ENCODE measurements at places on chromosomes 3 and 15.

GRCh38 chr15:49320351-49320750, 102.7 kb upstream of the FGF7 start:
- DNase-seq = no peak

GRCh38 chr3:162400697-162401096, 904.1 kb downstream of the OTOL1 start:
- no peak for DNase-seq

- DNase-seq = no peak
Observed at GRCh38 chr3:128382221-128382807, 84.4 kb downstream of the DNAJB8 start.

DNA sequence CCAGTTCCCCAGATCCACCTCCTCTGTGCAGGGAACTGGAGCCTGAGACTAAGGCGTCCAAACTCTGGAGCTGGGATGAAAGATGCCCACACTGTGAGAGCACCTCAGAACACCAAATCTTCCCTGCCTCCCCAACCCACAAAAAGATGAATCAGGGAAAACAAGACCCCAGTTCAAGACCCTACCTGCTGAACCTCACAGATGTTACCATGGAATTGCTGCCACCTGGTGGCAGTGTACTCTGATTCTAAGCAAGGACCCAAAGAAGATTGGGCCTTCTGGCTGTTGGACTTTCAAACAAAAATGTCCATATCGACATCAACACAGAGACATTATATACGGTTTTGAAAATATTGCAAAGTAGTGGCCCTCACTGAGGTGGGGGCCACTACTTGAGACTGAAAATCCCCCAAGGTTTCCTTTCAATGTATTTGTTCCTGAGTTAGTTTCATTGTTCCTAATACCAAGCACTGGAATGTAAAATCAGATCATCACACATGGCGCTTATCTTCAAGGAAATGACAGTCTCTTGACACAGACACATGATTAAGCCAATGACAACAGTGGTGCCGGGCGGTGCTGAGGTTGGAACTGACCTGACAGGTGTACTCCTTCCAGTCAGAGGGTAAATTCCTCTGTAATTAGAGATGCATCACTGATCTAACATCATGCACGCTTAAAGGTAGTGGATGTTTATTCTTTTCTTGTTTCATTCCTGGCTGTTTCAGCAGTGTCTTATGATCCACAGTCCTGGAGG, 67.6 kb downstream of the SLC6A11 start:
- DNase-seq = no peak

- no peak for DNase-seq
Observed at GRCh38 chr3:31086148-31086547, 191.7 kb upstream of the GADL1 start.

DNA sequence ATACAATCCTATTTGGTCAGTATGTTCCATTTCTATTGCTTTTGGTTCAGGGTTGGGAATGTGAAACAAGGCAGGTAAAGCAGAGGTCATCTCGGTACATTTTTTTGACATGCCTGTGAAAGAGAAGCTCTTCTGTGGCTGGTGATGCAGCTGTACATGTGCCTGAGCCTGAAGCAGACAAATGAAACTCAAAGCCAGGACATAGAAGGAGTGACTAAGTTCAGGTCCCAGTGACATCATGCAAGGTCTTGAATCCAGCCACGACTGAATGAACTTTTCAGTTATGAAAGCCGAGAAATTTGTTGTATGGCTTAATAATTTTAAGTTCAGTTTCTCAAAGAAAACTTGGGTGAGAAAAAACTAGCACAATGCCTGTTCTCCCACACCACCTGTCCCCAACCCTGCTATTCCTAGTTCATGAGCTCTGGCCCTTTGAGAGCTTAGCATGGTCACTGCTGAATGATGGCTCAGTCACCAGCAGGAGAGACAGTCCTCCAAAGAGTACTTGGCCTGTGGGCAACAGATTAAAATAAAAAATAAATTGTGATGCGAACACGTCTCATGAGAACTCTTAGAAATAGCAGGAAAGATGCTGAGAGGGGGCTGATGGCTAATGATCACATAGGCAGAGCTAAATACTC, 600.2 kb upstream of the GRM7 start:
- no peak for DNase-seq

GRCh38 chr15:74221399-74222239, 14.5 kb upstream of the CCDC33 start:
- DNase-seq = no peak

DNA sequence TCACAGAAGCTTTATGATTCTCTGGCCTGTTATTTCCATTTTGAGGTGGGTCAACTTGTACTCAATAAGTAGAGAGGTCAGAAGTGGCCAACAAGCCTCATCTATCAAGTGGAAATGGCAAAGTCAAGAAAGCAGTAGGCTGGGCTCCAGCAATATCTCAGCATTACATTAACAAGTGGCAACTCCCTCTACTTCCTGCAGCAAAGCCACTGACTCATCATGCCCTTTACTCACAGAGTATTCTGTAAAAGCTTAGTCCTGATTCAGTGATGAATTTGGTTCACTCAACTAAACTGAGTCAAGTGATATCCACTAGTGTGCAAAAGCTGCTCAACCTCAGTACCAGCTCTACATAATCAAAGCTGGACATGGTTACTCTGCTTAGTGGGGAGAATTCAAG, 954.6 kb downstream of the EPHA3 start:
- DNase-seq = no peak

- DNase-seq = no peak
Observed at GRCh38 chr3:126199256-126199655, 18.9 kb upstream of the ALDH1L1 start.

- no peak for DNase-seq
Observed at GRCh38 chr15:65110676-65111292, 4.2 kb downstream of the UBAP1L start.

DNA sequence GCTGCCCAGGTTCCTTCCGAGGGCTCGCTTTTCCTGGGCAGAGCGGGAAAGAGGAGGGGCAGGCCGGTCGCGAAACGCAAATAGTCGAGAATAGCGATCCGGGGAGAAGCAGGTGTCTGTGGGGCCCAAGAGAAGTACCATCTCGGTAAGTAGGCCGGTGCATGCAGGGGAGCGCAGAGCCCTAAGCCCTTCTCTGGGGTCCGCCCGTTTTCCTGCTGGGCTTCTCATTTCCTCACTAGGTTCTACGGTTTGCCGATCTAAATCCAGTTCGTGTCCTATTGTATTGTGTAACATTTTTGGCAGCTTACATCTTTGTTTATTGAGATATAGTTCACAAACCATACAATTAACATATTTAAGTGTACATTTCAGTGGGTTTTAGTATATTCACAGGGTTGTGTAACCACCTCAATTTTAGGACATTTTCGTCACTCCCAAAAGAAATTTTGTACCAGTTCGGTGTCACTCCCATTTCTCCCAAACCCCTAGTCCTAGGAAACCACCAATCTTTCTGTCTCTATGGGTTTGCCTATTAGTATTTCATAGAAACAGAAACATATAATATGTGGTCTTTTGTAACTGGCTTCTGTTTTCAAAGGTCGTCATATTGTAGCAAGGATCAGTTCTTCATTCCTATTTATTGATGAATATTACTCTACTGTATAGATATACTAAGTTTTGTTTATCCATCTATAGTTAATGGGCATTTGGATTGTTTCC, 6.8 kb upstream of the TRIM69 start:
- peak; percentile 53 for DNase-seq

Data from NCI-H146 (cell line).